ENCODE measurements at places on chromosomes 12 and 14.

- DNase-seq, result no peak
These were observed 30.6 kb downstream of the ATF7IP start for GRCh38 chr12:14396071-14396470.

GRCh38 chr14:87785897-87786296 is 207.1 kb downstream of the GALC start:
- no peak for DNase-seq

DNA sequence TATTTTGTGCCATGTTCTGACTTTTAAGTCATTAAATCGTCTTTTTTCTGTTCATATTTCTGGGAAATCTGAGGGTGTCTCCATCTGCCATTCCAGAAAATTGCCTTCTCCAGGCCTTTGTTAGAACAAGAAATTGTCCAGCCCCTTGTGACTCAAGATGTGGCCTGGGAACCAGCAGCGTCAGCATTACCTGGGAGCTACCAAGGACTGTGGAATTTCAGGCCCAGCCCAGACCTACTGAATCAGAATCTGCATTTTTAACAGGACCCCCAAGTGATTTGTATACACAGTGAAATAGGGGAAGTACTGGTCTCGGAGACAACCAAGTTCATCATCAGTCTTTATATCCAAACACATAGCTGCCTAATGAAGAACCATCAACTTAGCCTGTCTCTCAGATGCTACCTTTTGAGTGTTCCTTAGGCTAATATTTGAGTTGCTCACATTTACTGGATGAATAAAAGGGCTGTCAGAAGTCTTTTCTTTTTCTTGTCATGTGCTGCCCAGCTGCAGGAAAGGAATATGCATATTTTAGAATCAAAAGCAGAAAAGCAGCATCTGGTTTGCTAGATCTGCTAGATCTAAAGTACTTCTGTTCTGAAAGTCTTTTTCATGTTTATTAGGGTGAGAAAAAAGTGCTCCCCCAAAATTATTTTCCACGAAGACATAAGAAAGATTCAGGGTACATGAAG is 21.2 kb downstream of the GPHB5 start:
- DNase-seq, result peak; percentile 15

GRCh38 chr14:68938271-68939150 is 40.6 kb downstream of the ACTN1 start:
- DNase-seq, result no peak

DNA sequence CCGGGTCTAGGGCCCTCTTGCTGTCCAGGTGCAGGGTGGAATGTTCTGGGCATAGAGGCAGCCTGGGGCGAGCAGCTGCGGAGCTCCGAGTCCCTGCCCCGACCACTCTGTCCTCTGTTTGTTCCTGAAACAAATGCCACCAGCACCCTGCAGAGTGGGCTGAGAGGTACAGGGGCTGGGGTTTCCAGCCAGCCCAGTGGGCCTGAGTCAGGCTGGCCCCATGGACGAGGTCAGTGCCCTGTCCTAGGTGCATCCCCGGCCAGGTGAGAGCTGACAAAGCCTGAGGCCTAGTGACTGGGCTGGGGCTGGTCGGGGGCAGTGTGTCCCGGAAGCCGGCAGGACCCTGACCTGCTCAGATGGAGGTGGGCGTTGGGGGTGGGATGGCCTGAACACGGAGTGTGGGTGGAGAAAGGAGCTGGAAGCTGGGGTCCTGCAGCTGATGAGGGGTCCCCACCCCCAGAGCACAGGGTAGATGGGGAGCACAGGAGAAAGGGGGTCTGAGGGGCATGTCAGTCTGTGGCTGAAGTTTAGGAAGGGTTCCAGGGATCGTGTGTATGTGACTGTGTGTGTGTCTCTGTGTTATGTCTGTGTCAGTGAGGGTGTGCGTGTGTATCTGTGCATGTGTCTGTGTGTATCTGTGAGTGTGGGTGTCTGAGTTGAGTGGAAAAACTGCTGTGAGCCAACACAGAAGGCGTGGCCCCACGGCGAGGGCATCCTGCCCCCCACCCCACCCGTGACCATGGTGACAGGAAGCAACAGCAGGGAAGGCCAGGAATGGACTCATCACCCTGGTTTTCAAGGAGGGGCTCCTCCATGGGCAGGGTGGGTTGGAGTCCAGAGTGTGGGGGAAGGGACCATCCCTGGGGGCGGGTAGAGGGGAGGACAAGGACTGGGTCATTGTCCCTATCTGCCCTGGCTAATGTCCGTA is 2.4 kb upstream of the CRIP1 start:
- DNase-seq, result no peak

GRCh38 chr12:5094986-5095385 is 51.3 kb downstream of the KCNA5 start:
- no peak for DNase-seq

DNA sequence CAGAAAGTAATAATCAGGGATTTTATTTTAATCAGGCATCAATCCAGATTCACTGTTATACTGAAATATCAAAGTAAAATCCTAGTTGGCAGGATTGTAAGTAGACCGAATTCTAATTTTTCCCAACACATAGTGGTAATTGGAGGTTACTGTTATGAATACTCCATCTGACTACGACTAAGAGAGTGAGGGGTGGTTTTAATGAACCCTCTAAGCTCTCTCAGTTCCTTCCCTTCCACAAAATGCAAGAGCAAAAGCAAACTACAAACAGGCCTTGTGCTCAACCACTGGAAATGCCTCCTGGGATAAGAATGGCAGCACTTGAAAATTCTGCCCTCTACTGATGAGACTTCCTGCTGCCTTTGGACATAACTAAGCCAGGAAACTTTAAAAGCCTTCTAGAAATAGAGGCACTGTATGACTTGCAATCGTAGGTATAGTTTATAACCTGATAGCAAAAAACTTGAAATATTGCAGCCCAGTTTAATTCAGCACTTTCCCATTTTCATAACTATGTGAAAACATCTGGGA is 184.8 kb downstream of the SLC16A7 start:
- peak; percentile 35 for DNase-seq

DNA sequence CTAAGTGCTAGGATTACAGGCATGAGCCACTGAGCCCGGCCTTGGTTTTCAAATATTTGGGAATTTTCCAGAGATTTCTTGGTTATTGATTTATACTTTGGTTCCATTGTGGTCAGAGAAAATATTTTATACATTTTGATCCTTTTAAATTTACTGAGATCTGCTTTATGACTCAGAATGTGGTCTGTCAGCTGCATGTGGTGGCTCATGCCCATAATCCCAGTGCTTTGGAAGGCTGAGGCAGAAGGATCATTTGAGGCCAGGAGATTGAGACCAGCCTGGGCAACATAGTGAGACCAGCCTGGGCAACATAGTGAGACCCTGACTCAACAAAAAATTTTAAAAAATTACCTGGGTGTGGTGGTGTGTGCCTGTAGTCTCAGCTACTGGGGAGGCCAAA is 49.8 kb downstream of the ADCK1 start:
- no peak for DNase-seq

DNA sequence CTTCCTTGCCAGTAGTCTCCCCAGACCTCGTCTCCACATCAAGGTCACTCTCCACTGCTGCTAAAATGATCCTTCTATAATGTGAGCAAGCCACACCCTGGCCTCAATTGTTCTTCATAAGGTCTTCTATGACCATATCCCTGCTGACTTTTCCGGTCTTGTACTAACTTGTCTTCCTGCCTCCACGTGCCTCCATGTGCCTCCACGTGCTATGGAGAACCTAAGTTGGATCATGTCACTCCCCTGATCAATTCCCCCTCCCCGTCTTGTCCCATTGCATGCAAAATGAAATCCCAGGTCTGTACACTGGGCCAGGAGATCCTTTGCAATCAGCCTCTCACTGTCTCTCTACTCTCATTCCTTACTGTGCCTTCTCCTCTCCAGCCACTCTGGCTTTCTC is 110.6 kb downstream of the TTC8 start:
- no peak for DNase-seq

DNA sequence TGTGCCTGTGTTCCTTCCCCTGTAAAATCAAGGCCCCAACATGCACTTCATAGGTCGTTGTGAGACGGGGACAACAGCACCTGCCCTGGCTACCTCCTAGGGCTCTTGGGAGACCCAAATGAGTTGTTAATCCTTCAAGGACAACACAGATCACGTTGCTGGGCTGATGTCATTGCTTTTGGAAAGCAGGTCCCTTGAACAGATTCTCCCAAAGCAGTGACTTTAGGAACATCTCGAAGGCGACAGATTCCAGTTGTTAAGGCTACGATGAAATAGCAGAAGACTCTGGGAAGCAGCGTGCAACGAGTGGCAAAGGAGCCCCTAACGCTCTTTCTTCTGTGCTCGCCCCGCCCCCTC is 26.2 kb upstream of the MAP1LC3B2 start:
- DNase-seq, result no peak

DNA sequence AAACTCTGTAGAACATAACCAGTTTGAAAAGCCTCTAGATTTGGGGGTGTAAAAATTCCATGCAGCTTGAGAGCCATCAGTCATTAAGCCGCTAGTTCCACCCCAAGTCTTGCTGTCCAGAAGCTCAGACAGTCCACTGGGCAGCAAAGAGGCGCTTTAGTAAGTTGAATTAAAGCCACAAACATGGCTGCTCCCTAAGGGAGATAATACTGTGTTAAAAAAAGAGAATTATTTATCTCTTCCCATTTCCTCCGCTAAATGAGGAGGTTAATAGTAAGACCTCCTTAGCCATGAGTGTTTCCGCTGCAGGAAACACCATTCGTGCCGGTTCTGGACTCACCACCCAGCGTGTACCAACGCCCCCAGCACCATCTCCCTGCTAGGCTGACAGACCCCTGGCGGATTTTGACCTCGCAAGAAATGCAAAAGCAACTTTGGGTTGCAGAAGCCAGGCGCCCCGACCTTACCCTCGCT is 536 bp downstream of the TM7SF3 start:
- DNase-seq, result no peak

DNA sequence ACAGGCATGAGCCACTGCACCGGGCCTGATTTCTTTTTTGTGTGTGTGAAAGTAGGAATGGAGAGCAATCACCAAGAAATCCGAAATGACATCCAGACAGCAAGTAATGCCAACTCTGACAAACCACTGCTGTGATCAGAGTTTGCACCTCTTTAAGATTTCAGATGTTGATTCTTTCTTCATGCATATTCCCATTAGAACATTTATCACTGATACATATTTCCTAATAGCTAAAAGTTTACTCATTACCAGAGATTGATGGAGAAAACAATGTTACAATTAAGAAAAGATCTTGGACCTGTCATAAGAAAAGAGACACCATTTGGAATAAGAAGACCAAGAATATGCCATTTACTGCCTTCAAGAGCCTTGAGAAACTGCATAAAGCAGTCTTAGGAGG is 217.0 kb upstream of the MGAT4C start:
- no peak for DNase-seq

GRCh38 chr12:45779936-45780335 is 50.4 kb downstream of the ARID2 start:
- no peak for DNase-seq

DNA sequence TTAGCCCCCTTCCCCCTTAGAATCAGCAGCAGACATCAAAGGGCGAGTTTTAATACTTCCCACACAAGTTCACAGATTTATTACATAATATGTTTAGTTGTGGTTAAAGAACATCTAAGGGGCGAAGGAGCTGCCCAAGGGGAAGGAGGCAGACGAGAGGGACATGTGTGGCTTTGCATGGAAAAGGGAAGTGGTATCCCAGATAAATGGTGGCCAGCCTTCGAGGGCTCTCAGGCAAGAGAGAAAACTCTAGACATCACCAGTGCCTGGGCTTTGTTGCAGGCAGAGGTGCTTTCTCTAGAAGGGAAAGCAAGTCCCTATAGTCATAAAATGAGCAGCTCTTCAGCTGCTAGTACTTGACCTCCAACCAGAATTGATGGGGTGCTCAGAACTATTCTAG is 121.2 kb downstream of the CACNA1C start:
- no peak for DNase-seq

- no peak for DNase-seq
These were observed 1313.5 kb upstream of the TMEM132C start for GRCh38 chr12:126953365-126953889.

- no peak for DNase-seq
These were observed 1006.7 kb downstream of the DIO2 start for GRCh38 chr14:79204591-79204990.

DNA sequence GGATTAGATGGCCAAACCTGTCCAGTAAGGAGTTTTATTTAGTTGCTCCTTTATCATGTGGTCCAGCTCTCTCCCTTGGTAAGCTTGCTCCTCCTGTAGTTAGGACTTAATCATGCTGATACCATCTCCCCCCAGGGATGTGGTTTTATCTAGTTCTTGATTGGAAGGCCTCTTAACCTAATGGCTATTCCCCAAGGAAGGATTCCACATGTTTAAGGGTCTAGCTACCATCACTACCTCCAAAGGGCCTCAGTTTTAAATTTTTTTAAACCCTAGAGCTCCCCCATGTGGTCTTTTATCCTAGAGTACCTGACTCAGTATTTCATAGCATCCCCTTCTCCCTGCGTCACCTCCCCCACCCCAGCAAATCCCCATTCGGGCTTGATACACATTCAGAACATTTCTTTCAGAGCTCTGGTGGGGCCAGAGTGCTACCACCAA is 22.5 kb downstream of the MAP3K12 start:
- no peak for DNase-seq

DNA sequence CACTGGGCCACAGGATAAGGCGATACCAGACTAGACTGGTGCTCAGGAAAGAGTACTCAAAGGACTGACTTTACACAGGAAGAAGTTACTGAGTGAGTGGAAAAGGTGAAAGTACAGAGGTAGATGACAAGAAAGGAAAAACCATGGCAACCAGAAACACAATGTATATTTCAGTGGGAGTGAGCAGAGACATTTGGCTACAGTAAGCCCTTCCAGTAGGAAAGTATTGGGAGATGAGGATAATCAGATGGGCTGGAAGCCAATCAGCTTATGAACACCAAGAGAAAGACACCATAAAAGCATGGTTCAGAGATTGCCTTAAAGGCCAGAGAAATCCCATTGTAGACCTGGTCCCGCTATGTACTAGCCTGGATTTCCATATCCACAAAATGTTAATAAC is 51.6 kb downstream of the TMTC1 start:
- no peak for DNase-seq

DNA sequence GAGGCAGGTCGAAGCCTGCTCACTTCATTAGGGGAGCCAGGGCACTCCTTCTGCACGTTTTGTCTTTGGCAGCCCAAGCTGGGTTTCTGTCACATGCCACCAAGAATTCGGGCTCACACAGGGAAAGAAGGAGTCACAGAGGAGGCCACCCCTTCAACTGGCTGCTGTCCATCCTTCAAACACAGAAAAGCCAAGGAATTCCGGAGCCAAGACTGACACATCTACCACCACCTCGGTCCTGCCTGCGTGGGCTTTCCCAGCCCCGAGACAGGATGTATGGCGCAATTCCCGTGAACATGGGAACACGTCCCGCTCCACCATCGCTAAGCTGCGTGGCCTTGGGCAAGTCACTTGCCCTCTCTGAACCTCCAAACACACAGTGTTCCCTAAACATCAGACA is 70.4 kb downstream of the NCOR2 start:
- no peak for DNase-seq

Measured in iPS DF 19.7 (cell line).